ENCODE measurements at places on chromosomes 2 and 18.

GRCh38 chr2:97656129-97656755 lies 7.6 kb downstream of the ACTR1B start:
- DNase-seq = no peak

GRCh38 chr18:62494764-62495163 lies 28.1 kb upstream of the ZCCHC2 start:
- DNase-seq = no peak

DNA sequence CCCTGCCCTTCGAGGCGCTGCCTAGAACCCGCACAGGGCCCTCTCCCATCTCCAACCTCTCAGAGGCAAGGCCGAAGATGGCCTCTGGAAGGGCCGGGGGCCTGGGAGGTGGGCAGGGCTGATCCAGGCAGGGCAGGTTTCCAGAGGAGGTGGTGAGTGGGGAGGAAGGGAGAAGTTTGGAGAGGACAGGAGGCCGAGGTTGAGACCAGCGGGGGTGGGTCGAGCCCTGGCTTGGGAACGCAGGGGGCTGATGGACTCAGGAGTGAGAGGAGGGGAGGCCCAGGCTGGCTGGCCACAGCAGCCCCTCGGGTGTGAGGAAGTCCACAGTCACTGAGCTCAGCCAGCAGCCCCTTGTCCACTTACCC lies 10.5 kb downstream of the CAPN10 start:
- no peak for DNase-seq

GRCh38 chr2:239977111-239977510 lies 48.0 kb downstream of the NDUFA10 start:
- no peak for DNase-seq

GRCh38 chr2:159728629-159729028 lies 16.3 kb downstream of the MARCHF7 start:
- DNase-seq = no peak

GRCh38 chr18:57585855-57586250 lies 649 bp downstream of the FECH start:
- no peak for DNase-seq

DNA sequence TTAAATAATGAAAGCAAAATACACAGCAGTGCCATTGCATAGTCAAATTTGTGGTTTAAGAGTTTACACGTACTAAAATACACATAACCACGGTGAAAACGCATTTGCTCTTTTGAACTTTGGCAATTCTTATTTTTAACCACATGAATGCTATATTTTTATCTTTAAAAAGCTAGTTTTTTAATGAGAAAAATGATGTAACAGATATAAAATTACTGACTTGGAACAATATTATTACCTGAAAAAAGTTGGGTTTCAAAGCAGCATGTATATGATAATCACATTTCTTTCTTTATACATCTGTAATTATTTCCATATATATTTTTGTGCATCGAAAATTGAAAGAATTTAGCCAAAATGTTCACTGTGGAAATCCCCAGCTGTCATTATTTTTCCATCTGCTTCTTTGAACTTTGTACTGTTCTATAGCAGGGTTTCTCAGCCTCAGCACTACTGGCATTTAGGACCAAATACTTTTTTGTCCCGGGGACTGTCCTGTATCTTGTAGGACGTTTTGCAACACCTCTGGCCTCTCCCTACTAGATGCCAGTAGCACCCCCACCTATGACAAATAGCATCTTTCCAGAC lies 75.9 kb upstream of the CAB39 start:
- DNase-seq = no peak
